ENCODE measurements at places on chromosomes 7 and 10. TPM values are rescaled to one million over a fixed set of nuclear protein-coding genes. Genes with fewer than 3 reads are reported as not detected.

The SCRN1 gene
- total RNA-seq = 43.1 TPM

The NRP1 gene
- 184 TPM for total RNA-seq

The GBX1 gene
- total RNA-seq = not detected

The FANK1 gene
- 1.3 TPM for total RNA-seq
